ENCODE measurements at places on chromosomes 5 and 9.
A peak's percentile ranks its signal among the peaks of the same experiment; 100 is the strongest.

GRCh38 chr5:1519631-1520210 lies 4.0 kb downstream of the LPCAT1 start:
- DNase-seq, result no peak

GRCh38 chr5:57298985-57299491 lies 125.2 kb downstream of the GPBP1 start:
- DNase-seq, result peak; percentile 26

GRCh38 chr9:86659413-86660046 lies 287.8 kb downstream of the GAS1 start:
- DNase-seq, result no peak

GRCh38 chr9:116115761-116116353 lies 37.7 kb upstream of the PAPPA start:
- peak; percentile 31 for DNase-seq

- DNase-seq, result no peak
Observed at GRCh38 chr9:128206484-128206883, 3.3 kb downstream of the DNM1 start.

- no peak for DNase-seq
Observed at GRCh38 chr5:52767217-52767743, 20.4 kb upstream of the ITGA1 start.

DNA sequence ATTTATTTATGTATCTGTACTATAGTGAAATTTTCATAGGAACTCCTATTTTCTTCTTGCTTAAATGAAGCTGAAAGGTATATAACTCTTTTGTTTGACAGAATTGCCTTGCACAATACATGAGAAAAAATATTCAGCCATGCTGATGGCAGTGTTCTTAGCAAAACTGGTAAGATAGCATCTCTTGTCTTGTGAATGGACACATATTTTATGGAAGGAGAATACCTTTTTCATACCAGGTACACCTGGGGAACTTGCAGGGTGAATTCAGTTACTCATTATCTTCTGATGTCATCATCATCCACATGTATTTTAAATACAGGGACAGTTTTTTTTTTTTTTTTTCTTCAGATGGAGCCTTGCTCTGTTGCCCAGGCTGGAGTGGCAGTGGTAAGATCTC lies 49.4 kb downstream of the MAMDC2 start:
- DNase-seq, result no peak

DNA sequence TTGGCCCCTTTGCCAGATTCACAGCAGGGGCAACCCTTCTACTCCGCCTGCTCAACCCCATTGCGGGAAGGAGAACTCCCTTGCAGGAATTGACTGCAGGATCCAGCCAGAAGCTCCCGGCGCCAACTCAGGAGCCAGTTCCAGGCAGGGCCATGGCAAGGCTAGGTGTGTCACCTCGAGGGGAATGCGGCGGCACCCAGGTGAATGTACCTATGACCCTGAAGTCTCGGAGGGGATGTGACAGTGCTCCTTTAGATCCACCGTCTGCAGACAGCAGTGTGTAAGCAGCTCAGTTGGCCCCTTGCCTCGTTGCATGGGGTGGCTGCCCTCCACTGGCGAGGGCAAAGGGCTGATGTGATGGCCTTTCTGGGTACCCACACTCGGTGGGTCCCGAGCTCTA lies 606.6 kb downstream of the ELAVL2 start:
- DNase-seq, result no peak

DNA sequence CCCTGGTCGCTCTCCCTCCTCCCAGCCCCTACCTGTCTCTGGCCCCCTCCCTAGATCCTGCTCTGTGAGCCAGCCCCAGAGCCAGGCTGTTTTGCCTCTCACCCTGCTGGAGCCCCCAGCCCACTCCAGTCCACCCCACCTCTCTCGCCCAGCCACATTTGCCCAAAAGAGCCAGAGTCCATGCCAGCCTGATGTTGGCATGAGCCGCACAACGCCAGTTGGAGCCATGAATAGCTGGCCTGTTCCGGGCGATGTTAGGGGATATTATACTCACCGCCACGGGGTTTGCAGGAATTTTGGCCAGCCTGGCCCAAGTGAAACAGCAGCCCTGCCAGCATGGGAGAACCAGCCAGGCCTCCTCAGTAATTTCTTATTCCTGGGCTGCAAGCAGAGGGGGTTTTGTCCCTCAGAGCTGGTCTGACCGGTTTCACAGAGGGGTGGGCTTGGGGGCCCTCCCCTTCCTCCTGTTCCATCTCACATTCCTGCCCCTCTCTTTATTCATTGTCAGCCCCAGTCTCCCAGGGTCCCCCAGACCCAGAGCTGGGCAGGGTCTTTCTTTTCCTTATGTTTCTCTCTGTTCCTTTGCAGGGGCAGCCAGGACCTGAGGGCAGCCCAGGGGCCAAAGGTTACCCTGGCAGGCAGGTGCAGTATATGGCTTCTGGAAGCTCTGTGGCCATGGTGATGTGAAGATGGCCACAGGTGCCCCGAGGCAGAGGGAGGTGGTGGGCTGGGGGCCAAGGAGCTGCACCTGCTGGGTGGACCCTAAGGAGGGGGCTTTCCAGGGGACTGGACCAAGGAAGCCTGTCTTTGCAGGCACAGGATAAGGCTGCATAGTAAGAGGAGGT lies 50.1 kb downstream of the COL27A1 start:
- no peak for DNase-seq

DNA sequence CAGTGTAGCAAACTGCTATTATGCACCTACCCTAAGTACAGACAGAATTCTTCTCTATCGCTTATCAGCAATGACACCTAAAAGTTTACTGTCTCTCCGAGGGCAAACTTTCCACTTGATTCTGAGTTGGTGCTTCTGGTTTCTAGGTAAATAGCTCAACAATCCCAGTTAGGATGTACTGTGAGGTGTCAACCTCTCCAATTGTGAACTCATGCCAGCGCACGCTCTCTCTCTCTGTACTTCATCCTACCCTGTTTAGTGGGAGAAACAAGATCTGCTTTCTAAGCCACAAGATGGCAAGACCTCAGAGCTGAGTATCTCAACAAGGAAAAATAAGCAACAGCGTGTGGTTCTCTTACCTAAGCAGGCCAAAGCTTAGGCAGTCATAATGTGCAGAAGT lies 335.3 kb downstream of the SLIT3 start:
- DNase-seq, result no peak

DNA sequence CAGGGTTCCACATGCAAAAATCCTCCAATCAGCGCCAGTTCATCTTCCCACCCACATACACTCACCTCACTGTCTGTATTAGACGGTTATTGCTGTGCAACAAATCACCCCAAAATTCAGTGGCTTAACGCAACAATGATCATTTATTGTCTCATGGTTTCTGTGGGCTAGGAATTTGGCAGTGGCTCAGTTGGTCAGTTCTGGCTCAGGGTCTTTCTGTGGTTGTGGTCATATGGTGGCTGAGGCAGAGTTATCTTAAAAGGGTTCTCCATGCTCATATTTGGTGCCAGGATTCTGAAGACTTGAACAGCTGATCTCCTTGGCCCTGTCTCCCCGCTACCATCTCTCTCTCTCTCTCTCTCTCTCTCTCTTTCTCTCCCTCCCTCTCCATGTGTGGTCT lies 12.9 kb downstream of the ZNF618 start:
- DNase-seq, result no peak

- DNase-seq, result peak; percentile 24
Observed at GRCh38 chr5:123705741-123706140, 193.8 kb downstream of the CSNK1G3 start.

DNA sequence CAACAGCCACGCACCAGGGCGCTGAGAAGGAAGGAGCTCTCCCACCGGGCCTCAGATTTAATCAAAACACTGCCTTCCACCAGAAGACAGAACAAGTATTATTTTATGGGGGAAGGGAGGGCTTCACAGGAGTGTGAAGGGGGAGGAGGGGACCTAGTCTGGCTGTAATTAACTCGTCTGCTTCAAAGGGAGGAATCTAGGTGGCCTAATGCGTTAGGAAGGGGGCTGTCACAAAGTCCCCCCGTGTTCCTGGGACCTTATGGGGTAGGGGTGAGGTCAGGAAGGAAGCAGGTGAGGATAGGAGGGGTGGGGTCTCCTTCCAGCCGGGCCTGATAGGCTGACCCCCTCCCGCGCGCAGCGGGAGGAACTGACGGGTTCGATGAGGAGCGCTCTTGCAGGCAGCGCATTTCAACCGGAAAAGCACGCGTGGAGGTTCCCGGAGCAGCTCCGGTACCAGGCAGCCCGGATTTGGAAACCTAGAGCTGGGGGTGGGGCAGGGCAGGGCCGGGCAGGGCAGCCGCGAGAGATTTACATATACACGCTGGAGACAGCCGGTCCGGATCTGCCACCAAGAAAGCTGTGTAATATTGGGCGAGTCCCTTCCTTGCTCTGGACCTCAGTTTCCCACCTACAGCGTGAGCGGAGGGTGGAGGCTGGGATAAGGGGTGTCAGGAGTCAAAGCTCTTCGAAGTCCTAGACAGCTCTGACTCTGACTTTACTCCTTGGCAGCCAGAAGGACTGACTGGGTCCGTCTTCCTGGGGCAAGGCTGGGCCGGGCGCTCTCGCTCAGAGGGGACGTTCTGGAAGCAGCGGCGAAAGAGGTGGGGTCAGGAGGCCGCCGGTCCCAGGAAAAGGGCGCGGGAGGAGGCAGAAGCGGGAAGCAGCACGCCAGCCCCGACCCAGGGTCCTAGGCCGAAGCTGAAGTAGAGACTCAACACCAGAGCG lies 1.8 kb downstream of the SHB start:
- no peak for DNase-seq

- DNase-seq, result no peak
Observed at GRCh38 chr5:75670577-75670976, 46.7 kb downstream of the POC5 start.

- no peak for DNase-seq
Observed at GRCh38 chr9:120416781-120417427, 163.1 kb downstream of the CDK5RAP2 start.

- DNase-seq, result no peak
Observed at GRCh38 chr5:72206160-72206559, 98.9 kb downstream of the MAP1B start.

GRCh38 chr5:68522863-68523262 lies 307.3 kb downstream of the PIK3R1 start:
- DNase-seq, result peak; percentile 52

GRCh38 chr5:122297587-122298298 lies 14.3 kb upstream of the SNCAIP start:
- no peak for DNase-seq

- DNase-seq, result peak; percentile 31
Observed at GRCh38 chr5:108432024-108432423, 50.1 kb upstream of the FBXL17 start.

DNA sequence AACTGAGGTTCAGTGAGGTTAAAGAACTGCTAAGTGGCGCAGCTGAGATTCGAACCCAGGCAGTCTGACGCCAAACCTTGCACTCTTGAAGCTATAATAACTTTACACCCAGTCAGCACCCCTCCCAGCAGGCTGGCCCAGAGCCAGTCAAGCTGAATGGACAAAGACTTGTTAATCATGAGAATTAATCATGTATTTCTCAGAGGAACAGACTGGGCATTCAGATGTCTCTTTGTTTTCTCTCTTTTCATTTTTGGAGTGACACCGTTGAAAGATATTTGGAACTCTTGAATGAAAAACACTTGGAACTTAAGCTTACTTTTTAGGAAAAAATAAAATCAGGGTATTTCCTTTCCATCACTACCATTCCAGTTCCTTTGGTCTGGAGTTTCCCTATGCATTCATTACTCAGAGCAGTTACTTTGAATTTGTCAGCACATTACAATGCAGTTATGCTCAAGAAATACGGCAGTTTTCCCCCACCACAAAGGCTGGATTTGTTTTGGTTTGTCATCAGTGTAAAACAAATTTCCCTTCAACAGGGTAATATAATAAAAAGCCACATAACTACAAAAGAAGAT lies 22.6 kb upstream of the MAMDC2 start:
- DNase-seq, result peak; percentile 82

DNA sequence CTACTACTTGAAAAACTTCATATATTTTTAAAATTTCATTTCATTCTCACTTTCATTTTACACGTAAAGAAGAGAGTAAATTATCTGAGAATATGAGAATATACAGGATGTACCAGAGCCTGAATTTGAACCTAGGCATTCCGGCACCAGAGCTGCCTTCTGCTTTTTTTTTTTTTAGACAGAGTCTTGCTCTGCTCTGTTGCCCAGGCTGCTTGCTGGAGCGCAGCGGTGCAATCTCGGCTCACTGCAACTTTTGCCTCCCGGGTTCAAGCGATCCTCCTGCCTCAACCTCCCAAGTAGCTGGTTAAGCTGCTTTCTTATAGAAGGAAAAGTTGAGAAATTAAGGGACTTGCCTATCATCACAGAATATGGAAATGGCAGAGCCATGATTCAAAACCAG lies 540.1 kb downstream of the EBF1 start:
- no peak for DNase-seq

DNA sequence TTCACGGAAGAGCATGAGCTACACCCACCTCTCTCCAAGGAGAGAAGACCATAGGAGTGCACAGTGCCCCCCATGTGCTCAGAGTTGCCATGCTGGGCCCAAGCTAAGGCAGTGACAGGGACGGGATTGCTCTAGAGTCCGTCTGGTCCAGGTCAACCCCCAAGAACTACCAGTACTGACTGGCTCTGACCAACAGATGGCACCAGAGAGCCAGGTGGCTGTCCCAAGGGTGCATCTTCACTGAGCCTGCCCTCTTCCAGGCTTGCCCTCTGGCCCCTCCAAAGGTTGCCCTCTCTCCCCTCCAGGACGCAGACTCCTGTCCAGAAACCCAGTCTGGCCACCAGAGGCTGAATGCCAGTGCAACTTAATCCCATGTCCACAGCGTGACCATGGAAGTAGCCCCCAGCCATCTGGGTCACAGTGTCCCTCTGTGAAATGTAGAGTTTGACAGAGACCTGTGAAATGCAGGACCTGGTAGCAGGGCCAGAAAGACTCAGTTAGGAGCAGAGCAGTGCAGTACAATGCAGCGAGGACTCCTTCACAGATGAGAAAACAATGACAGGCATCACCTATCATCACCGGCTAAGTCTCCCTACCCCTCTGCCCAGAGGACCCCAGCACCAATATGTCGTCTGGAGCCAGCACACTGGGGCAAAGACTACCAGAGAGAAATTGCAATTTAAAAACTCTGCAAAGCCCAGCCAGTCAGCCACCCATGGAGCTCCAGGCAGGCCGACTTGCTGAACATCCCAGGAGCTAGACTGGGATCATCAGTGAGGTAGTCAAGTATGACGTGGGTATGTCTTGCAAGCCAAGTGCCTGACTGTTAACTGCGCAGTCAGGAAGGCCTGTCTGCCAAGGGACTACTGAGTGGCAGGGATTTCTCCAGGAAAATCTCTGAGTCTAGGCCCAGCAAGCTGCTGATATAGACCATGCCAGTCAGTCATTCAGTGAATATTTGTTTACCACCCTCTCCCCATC lies 7.7 kb upstream of the SKP1 start:
- DNase-seq, result no peak

DNA sequence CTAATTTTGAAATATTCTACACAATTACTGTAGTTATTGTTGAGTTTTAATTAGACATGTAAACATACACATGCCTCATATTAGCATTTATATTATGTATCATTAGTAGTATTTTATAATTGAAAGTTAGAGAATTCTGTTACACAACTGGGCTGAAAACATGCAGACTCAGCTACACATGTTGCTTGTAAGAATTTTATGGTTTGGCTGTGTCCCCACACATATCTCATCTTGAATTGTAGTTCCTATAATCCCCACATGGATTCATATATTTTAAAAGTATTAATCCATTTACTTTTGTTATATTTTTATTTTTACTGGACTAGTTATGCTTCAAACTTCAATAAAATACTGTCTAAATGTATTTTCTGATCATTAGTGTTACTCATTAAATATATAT lies 2075.3 kb upstream of the C9orf72 start:
- no peak for DNase-seq
